ENCODE measurements at places on chromosomes 1 and 21.
A peak's percentile ranks its signal among the peaks of the same experiment; 100 is the strongest.

- no peak for DNase-seq
Observed at GRCh38 chr21:29196670-29197191, 66.3 kb downstream of the MAP3K7CL start.

DNA sequence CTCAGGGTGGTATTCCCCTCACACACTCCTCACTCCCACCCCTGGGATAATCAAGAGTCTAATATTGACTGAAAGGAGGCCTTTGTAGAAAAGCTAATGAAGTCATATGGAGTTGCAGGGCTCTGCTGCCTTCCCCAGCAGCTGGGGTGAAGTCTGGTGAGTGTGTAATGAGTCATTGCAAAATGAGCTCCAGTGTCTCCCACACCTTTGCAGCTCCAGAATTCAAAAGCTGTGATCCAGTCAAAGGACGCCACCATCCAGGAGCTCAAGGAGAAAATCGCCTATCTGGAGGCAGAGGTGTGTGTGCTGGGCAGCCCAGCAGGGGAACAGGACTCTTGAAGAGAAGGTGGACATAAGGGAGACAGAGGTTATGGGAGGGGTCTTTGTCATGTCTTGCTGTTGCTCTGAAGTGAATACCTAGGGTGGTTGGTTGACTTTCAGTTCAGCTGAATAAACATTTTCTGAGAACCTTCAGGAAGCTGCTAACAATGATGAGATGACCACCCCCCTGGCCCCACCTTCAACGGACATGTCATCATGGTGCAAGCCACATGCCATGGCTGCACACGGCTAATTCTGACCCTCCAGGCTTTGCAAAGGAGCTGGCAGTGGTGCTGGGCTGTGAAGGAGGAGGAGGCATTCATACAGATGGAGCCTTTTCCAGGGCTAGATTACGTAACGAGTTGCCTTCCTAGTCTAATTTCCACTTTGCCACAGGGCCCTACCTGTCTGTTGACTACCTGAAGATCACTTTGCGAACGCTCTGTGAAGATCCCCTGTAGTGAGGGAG is 32.2 kb upstream of the SNX27 start:
- no peak for DNase-seq

- DNase-seq, result no peak
Observed at GRCh38 chr1:25617625-25618432, 1.2 kb downstream of the MAN1C1 start.

- DNase-seq, result no peak
Observed at GRCh38 chr1:7264101-7264500, 478.8 kb downstream of the CAMTA1 start.

GRCh38 chr1:168529518-168529917 is 14.3 kb downstream of the XCL2 start:
- no peak for DNase-seq

- no peak for DNase-seq
Observed at GRCh38 chr1:150389650-150390049, 25.7 kb downstream of the RPRD2 start.

DNA sequence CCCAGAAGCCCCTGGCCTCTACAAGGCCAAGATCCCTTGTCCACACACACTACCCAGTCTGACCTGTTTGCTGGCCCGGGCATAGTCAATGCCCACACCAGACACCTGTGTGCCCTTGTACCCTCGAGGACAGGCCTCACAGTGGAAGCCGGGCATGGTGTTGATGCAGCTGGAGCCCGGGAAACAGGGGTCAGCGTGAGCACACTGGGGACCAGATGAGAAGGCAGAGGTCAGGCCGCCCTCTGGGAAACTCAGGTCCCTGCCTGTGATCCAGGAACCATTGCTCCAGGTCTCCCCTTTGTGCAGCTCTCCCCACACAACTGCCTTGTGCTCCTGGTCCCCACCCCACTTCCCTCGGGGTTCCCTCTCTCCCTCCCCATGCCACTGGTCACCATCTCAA is 5.5 kb downstream of the THBS3 start:
- DNase-seq, result no peak

DNA sequence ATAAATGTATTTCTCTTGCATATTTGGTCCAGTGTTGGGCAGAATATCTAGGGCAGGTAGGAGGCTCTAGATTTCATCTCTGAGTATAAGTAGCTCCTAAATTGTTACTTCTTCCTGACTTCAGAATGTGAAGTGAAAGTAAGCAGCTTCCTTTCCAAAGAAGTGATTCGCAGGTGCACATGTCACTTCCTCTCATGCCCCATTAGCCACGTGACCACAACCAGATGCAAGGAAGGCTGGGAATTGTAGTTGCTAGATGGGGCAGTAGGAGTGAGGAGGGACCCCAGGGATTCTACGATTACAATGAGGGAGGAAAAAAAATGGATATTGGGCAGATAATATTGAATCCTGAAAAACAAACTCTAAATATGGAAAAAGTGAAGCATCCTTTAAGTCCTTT is 113.2 kb upstream of the CYYR1 start:
- peak; percentile 5 for DNase-seq

DNA sequence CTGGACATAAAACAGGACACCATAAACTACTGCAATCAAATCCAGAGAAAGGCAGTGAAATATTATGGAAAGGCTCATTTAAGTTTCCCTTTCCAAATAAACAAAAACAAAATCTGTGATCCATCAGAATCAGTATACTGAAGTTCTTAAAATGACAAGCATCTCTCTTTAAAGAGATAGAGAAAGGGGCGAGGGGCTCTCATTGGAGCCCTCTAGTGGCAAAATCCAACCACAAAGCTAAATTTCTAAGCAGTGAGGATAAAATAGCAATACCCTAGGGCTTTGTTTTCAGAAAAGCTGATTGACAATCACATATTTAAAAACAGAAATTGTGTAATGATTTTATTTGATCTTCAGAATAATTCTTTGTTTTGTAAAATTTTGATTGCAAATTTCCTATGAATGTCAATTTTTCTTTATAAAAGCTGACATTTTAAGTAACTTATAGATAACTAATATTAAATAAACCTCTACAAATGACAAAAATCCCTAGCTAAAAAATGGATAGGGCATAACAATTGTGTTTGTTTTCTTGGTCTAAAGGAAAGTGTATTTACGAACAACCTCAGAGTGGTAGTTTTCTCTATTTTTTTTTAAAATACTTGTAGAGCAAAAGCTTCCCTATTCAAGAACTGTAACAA is 138.2 kb downstream of the COL24A1 start:
- DNase-seq, result peak; percentile 2

Measured in hepatic stellate cell (primary cell).